ENCODE measurements at places on chromosomes 11 and 22.
A peak's percentile ranks its signal among the peaks of the same experiment; 100 is the strongest.

DNA sequence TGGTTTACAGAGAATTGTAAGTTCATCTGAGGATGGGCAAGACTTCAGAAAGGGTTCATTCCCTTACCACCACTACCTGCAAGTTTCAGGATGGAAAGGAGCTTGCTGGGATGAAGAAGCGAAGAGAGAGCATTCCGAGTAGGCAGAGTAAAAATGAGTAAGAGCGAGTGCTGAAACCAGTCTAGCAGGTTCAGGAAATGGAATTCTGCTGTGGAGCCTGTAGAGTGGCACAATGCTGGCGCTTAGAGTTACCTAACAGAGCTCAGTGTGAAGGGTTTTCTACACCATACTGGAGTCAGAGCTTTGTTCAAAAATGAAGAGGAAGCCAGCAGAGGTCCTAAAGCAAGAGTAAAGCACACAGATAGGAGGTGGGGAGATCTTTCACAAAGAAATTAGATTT, 179.2 kb upstream of the ZC3H12C start:
- no peak for DNase-seq

DNA sequence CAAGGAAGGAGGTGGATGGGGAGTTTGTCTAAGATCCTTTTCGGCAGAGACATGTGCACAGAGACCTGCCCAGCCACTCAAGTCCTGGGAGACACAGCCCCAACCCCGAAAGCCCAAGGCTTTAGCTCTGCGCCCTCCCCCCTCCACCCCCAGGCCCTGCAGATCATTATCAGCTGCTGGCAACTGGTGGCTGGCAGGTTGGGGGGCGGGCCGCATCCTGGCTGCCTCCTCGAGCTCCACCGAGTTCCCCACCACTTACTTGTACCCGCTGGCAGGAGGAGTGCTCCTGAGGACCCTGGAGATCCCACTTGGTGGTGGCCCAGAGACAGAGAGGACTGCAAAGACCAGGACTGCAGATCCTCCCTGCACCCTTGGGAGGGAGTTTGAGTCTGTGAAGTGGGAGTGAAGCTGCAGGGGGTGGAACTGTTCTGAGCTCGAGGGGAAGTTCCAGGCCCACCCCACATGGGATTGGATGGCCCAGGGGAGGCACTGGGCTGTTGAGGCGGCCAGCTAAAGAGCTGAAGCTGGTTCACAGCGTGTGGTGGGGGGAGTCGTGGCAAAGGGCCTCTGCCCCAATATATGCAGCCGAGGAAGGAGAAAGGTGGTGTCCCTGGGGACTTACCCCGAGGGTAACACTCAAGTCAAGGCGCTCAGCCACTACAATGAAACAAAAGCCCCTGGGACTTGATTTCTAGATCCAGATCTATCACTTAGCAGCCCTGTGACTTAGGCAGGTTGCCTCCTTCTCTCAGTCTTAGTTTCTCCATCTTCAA, 19.9 kb upstream of the CCDC86 start:
- DNase-seq, result no peak

DNA sequence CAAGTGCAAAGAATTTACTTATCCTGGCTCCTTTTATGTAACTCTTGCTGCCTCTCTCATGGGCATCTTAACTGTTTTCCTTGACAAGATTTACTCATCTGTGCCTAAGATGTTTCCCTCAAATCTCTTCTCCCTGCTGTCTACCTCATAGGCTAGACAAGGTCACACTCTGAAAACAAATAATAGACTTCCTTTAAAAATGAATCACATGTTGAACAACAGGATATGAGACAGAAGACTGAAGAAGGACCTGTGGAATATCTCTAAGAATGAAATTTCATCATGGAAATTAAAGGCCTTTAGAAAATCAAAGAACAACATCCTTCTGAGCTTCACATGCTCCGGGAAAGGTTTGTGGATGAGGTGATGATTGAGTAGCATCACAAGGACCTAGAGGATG, 6.0 kb upstream of the SCGB2A2 start:
- no peak for DNase-seq

DNA sequence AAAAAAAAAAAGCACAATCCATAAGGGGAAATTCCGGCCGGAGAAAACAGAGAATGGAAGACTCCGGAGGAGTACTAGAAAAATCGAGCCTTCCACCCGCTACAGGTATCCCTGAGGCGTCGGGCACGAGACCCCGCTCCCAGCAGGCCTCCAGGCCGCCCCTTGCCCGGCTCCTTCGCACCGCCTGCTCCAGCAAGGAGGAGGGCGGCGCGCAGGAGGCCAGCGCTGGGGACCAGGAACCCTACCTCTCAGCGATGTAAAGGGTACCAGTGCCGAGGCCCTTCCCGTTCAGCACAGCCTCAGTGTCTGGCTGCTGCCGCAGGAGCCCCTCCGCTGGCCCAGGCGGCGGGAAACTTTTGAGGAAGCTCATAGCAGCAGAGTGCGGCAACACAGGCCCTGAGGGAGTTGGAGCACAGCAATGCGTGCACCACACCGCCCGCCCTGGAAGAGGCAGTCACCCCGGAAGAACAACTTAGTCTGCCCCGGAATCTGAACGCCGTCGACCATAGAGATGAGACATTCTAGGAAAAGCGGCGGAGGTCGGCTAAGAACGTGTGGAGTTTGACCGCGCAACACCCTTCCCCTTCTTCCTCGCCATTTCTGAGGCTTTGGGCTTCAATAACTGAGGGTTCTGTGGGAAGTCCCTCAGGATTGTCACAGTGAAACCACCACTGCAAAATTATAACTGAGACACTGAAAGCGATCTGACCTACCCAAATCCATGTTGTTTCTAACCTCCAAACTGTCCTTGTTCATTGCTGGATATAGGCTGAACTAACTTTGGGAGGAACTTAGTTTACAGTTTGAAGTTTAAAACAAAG, at the start of gene CLNS1A:
Gene CLNS1A (minus strand): TSS at position 450 of the 821 bp plus-strand sequence. CDS start 80 bp downstream, at position 370.
- DNase-seq, result peak; percentile 78

GRCh38 chr11:64347193-64347867, 7.3 kb downstream of the CCDC88B start:
- no peak for DNase-seq

- no peak for DNase-seq
These were observed 8.2 kb upstream of the ENDOD1 start for GRCh38 chr11:95081412-95081811.

GRCh38 chr22:46826438-46827135, 64.1 kb downstream of the TBC1D22A start:
- DNase-seq, result no peak

DNA sequence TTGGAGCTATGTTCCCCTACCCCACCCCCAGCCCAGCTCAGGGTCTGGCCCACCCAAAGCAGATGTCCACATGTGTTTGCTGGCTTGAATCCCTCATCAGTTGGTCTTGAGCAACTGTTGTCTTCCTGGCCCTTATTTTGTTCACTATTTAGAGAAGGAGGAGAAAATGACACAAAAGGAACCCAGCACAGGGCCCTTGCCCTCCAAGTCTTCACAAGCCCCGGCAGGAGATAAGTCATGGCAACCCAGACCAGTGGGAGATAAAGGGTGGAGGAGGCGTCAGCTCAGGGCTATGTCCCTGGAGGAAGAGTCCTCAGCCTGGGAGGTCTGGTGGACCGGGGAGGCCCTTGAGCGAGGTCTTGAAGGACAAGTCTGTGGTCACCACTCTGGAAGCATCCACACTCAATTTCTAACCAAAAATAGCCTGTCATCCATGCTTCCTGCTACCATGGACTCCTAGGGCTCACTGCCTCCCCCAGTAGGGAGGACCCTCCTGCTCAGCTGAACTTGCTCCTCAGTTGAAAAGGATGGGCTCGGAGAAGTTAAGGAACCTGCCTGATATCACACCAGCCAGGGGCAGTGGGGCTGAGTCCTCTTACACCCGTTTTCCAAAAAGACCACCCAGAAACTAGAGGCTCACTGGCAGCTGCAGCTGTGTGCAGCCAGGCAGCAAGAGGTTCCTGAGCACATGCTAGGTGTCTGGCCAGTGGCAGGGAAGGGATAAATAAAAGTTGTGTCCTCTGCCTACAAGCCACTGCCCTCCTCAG, 1.8 kb upstream of the RAB3IL1 start:
- DNase-seq, result no peak

DNA sequence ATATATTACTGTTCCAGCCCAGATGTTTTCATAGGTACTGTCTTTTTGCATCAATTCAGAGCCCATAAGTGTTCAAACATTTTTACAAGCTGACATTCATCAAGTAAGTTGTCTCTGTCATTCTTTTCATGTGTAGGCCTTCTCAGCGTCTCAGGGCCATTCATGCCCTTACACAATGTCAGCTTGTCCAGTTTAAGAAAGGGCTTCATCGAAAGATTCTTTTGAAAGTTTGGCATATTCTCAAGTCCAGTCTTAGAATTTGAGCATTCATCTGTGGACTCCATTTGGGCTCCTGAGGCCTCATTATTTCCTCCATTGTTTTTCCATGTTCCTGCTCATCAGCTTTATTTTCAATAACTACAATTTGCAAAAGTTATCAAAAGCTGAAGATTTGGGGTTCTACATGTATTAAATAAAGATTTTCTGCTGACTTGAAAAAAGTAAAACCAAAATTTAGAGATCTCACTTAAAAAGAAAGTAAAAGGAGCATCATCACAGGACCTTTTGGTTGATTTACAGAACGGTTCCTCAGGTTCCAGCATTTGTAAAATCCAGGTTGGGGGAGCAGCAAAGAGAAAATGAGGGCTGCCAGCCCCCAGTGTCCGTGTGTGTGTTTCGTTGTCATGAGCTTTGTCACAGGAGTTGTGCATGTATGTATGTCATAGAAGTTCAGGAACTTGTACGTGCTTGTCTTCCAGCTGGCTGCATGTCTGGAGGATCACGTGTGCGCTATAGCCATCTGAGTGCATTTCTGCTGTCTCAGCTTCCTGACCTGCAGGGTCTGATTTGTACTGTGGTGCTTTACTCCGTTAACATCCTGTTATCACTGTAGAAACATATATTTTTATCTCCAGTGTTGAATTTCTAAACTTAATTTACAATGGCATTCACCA, 15.6 kb downstream of the MOV10L1 start:
- DNase-seq, result no peak

DNA sequence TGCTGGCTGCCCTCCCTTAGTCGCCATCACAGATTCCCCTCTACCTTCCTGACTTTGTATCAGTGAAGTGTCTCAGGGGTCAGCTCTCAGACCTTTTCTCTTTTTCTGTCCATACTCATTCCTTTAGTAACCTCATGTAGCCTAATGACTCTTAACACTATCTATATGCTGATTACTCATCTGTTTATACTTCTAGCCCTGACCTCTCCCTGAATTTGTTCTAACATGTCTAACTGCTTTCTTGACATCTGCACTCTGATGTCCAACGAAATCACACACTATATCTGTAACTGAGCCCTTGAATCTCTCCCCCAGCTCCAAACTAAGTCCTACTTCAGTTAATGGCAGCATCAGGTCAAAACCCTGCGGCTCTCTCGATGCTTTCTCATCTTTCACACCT, 135.8 kb upstream of the TIMP3 start:
- no peak for DNase-seq

DNA sequence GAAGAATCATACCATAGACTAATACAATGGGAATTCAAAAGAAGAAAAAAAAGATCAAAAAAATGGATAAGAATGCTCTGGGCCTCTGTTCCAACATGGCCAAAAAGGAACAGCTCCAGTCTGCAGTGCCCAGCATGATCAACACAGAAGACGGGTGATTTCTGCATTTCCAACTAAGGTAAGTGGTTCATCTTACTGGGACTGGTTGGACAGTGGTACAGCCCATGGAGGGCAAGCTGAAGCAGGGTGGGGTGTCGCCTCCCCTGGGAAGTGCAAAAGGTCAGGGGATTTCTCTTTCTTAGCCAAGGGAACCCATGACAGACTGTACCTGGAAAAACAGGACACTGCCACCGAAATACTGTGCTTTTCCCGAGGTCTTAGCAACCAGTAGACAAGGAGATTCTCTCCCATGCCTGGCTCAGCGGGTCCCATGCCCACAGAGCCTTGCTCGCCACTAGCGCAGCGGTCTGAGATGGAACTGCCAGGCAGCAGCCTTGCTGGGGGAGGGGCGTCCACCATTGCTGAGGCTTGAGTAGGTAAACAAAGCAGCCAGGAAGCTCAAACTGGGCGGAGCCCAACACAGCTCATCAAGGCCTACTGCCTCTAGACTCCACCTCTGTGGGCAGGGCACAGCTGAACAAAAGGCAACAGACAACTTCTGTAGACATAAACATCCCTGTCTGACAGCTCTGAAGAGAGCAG, 428.4 kb downstream of the MN1 start:
- DNase-seq, result no peak

GRCh38 chr11:114166897-114167323, 107.4 kb downstream of the ZBTB16 start:
- DNase-seq, result no peak

DNA sequence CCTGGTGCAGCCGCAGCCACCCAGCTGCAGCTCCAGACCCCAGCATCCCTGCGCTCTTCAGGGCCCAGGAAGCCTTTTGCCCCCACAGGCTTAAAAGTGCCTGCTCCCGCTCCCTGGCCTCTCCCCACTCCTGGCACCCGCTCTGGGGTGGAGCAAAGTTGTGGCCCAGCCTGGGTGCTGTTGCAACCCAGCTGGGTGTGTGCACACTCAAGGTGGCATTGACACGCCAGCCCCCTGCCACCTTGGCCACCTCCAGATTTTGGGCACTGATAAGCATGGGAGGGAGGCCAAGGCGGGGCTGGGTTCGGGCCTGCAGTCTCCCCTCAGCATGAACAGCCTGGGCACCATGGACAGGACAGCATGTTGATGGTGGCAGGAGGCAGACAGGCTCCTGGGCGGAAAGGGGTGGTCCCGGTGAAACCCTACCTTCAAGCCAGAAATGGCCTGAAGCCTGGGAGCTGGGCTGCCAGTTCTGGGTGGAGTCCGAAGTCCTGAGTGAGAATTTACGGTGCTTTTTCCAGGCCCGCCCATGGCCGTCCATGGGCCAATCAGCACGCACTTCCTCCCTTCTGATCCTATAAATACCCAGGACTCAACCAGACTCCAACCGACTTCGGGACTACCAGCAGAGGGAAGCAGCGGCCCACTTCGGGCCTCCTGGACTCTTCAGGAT, 23.6 kb upstream of the RNASEH2C start:
- DNase-seq, result no peak

DNA sequence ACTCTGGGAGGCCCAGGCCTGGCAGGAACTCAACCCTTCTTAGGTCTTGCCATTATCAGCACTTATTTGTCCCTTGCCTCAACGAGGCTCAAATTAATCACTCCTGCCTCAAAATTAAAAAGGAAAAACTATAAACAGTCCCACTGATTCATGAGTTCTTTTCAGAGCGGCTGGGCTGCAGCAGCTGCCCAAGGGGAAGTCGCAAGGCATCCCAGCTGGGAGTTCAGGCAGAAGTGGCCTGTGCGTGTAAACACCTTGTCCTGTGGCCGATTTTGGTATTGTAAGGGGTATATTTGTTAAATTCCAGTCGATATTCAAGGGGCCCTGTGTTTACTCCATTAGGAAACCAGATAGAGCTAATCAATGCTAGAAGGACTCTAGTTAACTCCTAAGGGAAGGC, 213.9 kb upstream of the CADM1 start:
- DNase-seq, result no peak

- no peak for DNase-seq
These were observed 73.3 kb upstream of the ALX4 start for GRCh38 chr11:44383246-44383645.

DNA sequence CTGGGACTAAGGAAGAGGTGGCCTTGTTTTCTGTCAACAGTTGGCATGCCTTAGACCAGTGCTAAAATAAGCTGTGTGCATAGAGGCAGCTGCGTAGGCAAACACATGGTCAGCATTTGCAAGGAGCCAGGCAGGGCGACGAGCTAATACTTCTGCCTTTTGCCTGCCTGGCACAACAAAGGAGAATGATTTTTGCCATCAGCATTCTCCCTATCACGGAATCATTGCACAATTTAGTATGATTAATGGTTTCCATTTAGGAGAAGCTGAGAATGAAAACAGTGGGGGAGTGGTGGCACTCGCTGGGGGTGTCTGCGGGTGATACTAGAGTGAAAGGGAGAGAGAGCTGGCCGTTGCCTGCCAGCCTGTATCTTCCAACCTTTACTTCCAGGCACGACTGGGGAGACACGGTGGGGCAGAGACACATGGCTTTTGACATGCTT, 336.0 kb downstream of the CADM1 start:
- DNase-seq, result no peak

Data from activated T-cell treated with anti-CD3 and anti-CD28 coated beads for 24 hours (primary cell).